ENCODE measurements at places on chromosomes 4 and X.

DNA sequence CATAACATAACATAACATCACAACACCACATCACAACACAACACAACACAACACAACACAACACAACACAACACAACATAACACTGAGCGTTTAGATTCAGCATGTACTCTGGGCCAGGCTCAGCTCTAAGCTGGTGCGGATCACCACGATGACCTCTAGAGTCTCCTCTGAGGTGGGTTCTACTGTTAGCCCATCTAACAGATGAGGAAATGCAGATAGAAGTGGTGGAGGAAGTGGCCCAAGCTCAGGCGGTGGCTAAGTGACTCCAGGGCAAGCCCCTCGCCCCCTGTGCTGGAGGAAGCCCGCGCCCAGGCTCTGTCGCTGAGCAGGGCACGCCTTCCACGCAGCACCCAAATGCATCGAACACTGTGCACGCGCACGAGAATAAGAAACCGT is 45.3 kb upstream of the CDKN2AIP start:
- no peak for DNase-seq

GRCh38 chrX:39633293-39633692 is 464.5 kb downstream of the BCOR start:
- no peak for DNase-seq

- DNase-seq: no peak
Observed at GRCh38 chr4:187422655-187423054, 572.9 kb upstream of the ZFP42 start.

DNA sequence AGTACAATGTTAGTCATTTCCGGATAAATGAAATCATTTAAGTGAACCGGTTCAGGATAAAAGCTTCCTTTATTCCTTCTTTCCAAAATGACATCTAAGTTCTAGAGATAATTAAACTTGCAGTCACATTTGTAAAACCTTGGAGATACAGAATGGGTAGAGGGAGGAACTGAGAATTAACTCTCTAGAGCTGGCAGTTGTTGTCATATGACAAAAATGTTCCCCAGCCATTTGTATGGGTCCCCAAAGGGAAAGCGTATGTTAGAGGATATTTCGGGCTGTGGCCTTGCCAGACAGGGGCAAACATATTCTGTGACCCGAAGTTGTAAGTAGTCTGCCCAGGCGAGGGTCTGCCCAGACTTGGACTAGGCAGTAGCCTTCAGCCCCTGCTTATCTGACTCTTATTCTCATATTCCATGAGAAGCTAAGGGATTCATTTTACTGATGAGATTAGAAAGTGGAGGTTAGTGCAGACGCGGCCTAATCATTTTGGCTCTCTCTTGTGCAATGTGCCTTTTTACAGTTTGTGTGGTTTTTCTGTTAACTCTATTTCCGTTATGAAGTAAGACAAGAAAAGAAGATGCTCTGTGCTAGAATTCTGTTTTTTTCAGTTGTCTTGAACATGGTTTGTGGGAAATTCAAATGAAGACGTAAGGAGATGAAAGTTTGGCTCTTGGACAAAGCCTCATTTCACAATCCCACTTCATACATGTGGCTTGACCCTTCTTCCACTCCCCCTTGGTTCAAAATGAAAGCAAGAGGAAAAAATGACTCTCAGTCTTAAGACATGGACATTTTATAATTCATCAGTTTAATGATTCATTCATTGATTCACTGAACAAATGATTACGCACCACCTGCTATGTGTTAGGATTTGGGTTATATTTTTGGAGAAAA is 2394.2 kb upstream of the AGA start:
- DNase-seq: no peak

DNA sequence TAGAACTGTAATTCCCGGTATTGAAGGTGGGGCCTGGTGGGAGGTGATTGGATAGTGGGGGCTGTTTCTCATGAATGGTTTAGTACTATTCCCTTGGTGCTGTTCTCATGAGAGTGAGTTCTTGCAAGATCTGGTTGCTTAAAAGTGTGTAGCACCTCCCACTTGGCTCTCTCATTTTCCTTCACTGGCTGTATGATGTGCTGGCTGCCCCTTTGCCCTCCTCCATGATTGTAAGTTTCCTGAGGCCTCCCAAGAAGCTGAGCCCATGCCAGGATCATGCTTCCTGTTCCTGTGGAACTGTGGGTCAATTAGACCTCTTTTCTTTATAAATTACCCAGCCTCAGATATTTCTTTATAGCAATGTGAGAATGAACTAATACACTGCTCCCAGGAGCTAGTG is 8.7 kb downstream of the ANXA10 start:
- no peak for DNase-seq

DNA sequence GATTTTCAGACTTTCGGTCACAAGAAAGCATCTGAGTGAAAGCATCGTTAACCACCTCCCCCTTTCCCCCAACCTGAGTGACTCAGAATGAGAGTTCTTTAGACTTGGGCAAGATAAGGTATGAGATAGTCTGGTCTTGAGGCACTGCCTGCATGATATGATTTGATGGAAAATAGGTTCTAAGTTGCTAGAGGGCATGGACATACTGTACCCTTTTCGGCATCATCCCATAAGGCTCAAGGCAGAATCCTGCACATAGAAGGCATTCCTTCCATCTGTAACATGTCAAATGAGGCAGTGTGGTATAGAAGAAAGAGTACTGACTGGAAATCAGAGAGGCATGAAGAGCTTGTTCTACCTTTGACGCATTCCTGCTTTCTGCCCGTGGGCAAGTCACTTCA is 16.8 kb upstream of the AMOT start:
- no peak for DNase-seq

- no peak for DNase-seq
Observed at GRCh38 chr4:112817933-112818593, 181.1 kb downstream of the LARP7 start.

GRCh38 chrX:71131510-71131909 is 13.1 kb downstream of the MED12 start:
- no peak for DNase-seq

DNA sequence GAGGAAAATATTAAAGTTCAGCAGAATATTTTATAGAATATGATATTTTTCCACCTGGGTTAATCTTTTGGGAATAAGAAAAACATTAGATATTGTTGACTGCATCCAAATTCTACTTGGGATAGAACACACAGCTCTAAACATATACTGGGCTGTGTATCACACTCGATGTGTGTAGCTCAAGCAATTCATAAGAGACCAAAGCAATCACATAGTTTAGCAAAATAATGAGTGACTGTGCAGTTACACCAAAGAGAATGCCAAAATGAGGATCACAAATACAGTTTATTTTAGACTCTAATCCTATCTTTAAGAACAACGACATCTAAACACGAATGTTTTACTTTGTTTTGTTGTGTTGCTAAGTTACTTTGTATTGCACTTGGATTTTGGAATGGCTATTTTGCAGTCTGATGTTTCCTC is 101.2 kb downstream of the CBR4 start:
- DNase-seq: no peak

DNA sequence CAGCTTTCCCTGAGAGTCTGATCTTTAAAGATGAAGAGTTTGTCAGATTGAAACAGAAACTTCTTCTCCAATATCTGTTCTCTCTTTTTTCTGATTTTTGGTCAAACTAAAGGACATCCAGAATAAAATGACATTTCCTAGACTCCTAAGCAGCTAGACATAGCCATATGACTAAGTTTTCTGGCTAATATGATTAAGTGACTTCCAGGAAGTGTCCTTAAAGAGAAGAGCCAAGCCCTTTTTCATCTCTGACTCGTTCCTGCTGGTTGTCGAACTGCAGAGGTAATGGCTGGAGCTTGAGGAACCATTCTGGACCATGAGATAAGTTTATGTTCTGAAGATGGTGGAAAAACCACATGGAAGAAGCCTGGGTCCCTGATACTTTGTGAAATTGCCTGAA is 546.0 kb downstream of the BCOR start:
- DNase-seq: no peak

DNA sequence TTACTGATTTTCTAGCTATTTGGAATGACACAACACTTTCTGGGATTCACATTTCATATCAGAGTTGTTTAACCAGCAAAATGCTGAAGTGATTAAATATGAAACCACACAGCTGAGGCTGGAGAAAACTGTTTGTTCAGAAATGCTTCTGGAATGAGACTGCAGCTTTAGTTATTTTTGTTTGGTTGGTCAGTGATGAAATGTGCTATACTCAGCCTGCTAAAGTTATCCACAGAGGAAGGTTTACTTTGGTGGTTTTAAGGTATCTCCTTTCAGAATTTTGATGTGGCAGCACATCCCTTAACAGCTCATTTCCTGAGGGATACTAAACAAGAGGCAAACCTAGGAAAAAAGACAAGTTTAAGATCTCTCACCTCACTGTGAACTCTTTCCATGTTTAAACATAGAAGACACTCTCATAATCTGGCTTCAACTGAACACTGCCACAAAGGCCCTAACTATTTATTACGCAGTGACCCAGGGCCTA is 106.6 kb upstream of the PDE5A start:
- no peak for DNase-seq

- DNase-seq: no peak
Observed at GRCh38 chr4:42638993-42639392, 17.9 kb downstream of the ATP8A1 start.

GRCh38 chr4:84799318-84799717 is 167.2 kb downstream of the WDFY3 start:
- DNase-seq: no peak

DNA sequence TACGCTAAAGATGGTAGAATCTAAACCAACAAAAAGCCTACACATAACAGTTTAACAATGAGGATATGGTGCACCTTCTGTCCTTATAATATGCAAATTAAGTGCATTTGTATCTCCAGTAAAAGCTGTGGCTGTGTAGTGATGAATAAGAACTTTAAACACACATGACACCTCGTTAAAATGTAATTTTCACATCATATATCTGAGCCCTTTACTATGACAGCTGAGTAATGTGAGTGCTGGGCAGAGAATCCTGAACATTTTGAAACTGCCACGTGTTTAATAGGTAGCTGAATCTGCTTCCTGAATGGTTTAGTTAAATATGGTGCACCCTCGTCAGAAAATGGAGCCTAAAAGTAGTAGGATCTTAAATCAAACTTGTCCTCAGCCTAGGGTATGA is 540.8 kb downstream of the ADGRL3 start:
- no peak for DNase-seq

DNA sequence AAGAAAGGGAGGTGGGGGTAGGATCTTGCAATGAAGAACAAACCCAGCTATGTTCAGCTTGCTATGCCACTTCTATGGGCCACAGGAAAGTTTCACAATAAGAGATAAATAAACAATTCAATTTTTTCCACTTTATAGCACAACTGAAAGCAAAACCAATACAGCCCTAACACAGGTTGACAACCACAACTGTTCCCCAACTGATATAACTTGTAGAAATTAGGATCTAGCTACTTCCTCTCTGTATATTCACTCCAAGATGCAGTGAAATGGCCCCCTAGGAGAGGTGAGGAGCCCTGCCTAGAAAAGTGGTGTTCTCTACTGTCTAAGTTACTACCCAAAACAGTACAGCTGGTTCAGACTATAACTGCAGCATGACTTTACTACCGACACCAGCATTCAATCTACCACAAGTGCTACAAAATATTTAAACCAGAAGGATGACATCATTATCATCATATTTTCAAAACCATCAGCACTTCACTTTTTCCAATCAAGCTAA is 77.0 kb downstream of the FBXW7 start:
- DNase-seq: no peak

GRCh38 chrX:108309144-108309543 is 129.1 kb downstream of the COL4A6 start:
- no peak for DNase-seq

- no peak for DNase-seq
Observed at GRCh38 chr4:72451349-72451748, 117.7 kb downstream of the ADAMTS3 start.

DNA sequence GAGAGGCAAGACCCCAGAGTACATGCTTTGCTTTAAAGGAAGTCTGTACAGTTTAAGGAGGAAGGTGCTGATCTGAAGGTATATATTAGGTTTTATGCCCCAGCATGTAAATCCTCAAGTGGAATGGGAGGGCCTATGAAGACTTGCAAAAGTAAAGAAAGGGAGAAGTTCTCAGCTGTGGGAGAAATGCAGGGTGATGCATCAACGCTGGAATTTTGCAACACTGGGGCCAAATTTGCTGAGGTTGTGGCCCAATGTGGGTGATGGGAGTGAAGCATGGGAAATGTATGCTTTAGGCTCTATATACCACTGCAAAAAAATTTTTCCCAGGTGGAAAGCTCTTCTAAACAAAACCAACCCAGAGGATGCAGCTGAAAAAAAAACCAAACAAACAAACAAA is 33.8 kb upstream of the GPR174 start:
- no peak for DNase-seq

GRCh38 chr4:17814140-17814539 is 3.4 kb downstream of the NCAPG start:
- DNase-seq: no peak

DNA sequence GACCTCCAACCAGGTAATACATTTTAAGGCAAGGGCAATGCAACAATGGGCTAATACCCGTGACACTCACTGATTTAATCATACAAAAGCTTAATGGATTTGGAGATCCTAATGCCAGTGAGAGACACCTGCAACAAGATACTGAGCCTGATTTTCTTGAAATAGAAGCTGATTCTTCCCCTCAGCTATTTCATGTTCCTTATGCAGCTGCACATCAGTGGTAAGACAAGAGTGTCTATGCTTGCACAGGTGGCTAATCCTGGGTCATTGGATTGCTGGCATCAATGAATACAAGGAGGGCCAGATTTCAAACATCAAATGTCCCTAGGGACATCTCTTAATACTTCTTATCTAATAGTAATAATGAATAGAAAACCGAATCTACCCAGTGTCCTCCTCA is 139.7 kb downstream of the PPARGC1A start:
- no peak for DNase-seq

DNA sequence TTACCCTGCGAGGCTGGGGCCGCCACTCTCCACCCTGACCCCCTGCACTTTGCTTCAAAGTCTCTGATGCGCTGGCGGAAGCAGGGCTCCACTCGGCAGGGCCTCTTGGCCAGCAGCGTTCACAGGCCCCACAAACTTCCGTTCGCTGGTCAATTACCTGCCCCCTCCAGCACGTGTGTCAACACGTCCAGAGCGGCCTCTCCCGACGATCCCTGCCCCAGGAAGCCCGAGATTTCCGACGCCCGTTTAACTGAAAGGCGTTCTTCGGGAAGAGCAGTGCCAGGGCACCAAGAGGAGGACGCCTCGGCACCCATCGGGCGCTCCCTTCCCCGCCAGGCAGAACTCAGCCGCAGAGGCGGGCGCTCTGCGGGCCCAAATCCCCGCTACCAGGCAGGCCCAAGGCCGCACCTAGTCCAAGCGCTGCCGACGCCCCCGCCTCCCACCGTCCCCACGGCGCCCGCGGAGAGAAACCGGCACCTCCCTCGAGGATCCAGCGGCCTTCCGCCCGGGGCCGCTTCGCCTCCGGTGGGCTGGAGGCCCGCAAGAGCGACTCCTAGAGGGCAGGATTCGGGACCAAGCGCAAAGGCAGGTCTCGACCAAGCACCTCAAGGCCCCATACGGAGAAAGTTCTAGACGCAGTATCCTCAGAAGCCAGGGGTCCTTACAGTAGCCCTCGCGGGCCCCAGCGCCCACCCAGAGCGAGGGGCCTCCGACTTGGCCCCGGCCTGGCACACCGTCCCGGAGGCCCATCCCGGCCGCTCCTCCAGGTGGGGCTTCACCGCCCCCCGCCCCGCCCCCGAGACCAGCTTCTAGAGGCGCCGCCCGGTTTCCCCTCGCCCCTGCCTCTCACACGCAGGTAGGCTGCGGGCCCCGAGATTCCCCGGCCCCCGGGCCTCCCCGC is 586 bp downstream of the BCAP31 start:
- no peak for DNase-seq

GRCh38 chrX:50643525-50644137 is 170.4 kb downstream of the SHROOM4 start:
- DNase-seq: no peak

- DNase-seq: no peak
Observed at GRCh38 chr4:829761-830600, 4.1 kb upstream of the CPLX1 start.

- DNase-seq: no peak
Observed at GRCh38 chr4:87465739-87466366, 43.5 kb downstream of the NUDT9 start.

Measured in esophagus squamous epithelium (tissue), 5 donors.